ENCODE measurements at places on chromosomes 11 and 22. TPM values are rescaled to one million over a fixed set of nuclear protein-coding genes. Genes with fewer than 3 reads are reported as not detected.

ARHGAP20 gene
- 0.05 TPM for total RNA-seq

ARHGAP42 gene
- 7.1 TPM for total RNA-seq

GRCh38 chr22:19962909-19963806, 21.5 kb upstream of the TXNRD2 start:
- H3K36me3 ChIP-seq = no peaks in the 10 kb centered on the region
- no peak overlapping the region for H3K4me3 ChIP-seq
- H3K4me1 ChIP-seq = peaks cover 6% of the 10 kb centered on the region
- H3K27ac ChIP-seq = no peak overlapping the region
- no peak for DNase-seq

GRCh38 chr22:28052825-28053269, 133.8 kb upstream of the PITPNB start:
- no peak overlapping the region for H3K27ac ChIP-seq
- no peak for DNase-seq
- no peaks in the 10 kb centered on the region for H3K4me1 ChIP-seq

DNA sequence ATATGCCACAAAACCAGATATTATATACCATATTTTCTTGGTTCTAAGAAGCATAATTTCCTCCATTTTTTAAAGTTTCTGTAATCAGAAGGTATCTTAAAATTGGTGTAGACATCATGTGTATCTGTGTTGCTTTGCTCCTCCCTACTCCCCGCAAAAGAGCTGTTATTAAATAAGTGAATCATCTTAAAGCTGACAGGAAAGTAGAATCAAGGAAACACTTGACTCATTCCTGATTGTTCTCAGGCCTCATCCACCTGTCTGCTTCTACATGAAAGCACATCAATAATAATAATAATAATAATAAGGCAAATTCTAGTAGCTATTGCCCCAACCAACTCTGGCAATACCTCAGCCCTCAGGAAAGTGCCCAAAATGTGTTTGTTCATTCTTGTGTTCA, 26.2 kb upstream of the GUCY1A2 start:
- H3K27ac ChIP-seq = no peak overlapping the region
- H3K4me3 ChIP-seq = no peak overlapping the region
- H3K4me1 ChIP-seq = no peaks in the 10 kb centered on the region
- no peaks in the 10 kb centered on the region for H3K27me3 ChIP-seq

DNA sequence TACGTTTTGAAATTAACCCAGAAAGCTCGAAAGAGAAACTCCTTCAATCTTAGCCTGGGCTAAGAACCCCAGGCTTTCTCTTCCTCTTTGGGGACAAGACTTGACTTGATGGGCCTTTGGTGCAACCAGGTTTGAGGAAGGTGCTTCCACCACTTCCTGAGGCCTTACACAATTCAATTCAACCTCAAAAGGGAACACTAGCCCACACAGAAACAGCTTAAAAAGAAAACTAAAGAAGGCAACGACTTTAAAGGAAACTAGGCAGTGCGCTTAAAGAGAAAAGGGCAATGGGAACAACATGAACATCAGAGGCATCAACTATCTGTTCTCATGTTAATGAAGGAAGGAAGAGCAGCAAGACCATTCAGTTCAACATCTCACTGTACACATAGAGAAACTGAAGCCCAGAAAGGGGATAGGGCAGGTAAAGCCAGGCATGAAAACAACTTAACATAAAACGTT, 24.8 kb downstream of the PAK1 start:
- DNase-seq = no peak
- no peaks in the 10 kb centered on the region for H3K4me1 ChIP-seq

- H3K27ac ChIP-seq = no peak overlapping the region
- H3K4me1 ChIP-seq = no peaks in the 10 kb centered on the region
- no peaks in the 10 kb centered on the region for H3K36me3 ChIP-seq
- H3K27me3 ChIP-seq = no peaks in the 10 kb centered on the region
Measured at GRCh38 chr22:17057959-17058814, 26.6 kb upstream of the IL17RA start.

NAALAD2 gene
- not detected for total RNA-seq

GRCh38 chr11:27183672-27184457, 143.2 kb downstream of the BBOX1 start:
- H3K36me3 ChIP-seq = no peaks in the 10 kb centered on the region
- H3K4me3 ChIP-seq = no peak overlapping the region
- DNase-seq = peak; percentile 55
- peaks cover 4% of the 10 kb centered on the region for H3K4me1 ChIP-seq
- peak overlapping the region; percentile 70 for H3K27ac ChIP-seq

- H3K36me3 ChIP-seq = no peaks in the 10 kb centered on the region
- no peak overlapping the region for H3K4me3 ChIP-seq
- no peak overlapping the region for H3K27ac ChIP-seq
- no peak for DNase-seq
- H3K27me3 ChIP-seq = no peaks in the 10 kb centered on the region
Measured at GRCh38 chr22:19565382-19566278, 41.4 kb upstream of the CLDN5 start.

SGSM1 gene
- 1.6 TPM for total RNA-seq

- H3K4me1 ChIP-seq = no peaks in the 10 kb centered on the region
- H3K4me3 ChIP-seq = no peak overlapping the region
- DNase-seq = no peak
- H3K27me3 ChIP-seq = no peaks in the 10 kb centered on the region
- no peaks in the 10 kb centered on the region for H3K36me3 ChIP-seq
Measured at GRCh38 chr22:49100773-49101172, 726.9 kb downstream of the BRD1 start.

DNA sequence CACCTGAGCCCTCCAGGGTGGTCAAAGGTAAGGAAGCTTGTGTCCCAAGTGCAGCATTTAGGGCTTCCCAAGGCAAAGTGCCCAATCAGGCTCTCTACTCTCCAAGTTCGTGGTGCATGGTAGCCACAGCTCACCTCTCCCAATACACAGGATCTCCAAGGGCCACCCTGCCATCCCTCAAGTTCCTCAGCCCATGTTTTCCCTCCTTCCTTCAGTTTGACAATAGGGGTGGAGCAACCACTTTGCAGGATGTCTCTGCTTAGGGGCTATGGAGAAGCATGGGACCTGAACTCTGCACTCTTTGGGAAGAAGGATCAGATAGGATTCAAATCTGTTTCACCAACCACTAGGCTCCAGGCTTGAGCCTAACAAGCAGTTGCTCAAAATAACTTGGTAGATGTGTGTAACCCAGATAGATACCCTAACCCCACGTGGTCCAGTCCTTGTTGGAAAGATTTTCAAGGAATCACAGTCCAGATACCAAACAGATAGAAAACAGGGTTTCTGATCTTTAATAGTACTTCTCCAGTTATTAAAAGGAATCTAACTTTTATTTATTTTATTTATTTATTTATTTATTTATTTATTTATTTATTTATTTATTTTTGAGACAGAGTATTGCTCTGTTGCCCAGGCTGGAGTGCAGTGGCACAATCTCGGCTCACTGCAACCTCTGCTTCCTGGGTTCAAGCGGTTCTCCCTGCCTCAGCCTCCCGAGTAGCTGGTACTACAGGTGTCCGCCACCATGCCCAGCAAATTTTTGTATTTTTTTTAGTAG, 248.1 kb downstream of the CTTN start:
- no peaks in the 10 kb centered on the region for H3K4me1 ChIP-seq
- H3K4me3 ChIP-seq = no peak overlapping the region
- no peak overlapping the region for H3K27ac ChIP-seq
- no peaks in the 10 kb centered on the region for H3K36me3 ChIP-seq
- peaks cover 9% of the 10 kb centered on the region for H3K27me3 ChIP-seq

Data from Panc1 (cell line).